ENCODE measurements at places on chromosomes 13 and 19.

DNA sequence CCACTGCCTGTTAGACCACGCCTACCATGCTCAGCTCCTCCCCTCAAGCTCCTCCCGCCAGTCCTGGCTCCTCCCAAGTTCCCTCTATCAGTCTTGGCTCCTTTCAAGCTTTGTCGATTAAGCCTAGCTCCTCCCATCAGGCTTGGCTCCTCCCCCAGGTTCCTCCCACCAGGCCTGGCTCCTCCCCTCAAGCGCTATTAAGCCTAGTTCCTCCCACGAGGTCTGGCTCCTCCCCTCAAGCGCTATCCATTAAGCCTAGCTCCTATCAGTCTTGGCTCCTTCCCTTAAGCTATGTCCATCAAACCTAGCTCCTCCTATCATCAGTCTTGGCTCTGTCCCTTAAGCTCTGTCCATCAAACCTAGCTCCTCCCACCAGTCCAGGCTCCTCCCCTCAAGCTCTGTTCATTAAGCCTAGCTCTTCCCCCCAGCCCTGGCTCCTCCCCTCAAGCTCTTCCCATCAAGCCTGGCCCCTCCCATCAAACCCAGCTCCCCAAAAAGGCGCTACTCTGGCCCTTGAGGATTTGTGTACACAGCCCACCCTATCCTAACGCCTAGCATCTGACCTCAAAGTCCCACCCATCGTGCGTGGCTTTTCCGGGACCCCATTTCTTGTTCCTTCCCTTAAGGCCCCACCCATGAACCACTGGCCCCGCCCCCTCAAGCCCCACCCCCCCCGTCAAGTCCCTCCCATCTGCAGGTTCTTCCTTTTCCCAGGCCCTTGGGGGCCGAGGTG is 10.0 kb downstream of the CAMSAP3 start:
- no peak for DNase-seq

GRCh38 chr13:83340170-83340569 is 542.1 kb downstream of the SLITRK1 start:
- no peak for DNase-seq

GRCh38 chr19:10289167-10289835 is 451 bp upstream of the ICAM5 start:
- peak; percentile 64 for DNase-seq

DNA sequence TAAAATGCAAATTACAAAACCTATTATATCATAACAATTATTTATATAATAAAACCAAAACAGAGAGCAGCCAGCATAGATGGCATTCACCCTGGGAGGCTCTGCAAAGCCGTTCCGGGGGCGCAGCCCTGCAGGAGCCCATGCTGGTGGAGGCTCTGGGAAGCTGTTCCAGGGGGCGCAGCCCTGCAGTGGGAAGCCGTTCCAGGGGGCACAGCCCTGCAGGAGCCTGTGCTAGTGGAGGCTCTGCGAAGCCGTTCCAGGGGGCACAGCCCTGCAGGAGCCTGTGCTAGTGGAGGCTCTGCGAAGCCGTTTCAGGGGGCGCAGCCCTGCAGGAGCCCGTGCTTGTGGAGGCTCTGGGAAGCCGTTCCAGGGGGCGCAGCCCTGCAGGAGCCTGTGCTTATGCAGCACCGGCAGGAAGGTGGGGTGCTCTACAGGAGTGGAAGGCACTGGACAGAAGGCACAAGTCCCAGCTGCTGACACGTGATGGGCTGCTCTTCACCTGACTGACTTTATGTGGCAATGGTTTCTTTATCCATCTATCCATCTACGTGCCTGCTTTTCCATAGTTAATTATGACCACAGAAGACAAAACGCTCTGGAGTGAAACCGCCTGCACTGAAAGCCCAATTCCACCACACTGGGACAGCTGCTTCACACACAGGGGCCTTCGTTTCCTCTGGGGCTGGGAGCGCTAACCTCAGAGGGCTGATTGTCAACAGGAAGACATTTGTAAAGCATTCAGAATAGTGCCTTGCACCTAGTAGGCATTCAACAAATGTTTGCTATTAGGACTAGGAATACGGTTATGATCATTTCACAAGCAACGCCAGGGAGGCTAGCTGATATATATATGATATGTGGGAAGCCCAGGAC is 23.7 kb downstream of the PCID2 start:
- DNase-seq, result no peak

DNA sequence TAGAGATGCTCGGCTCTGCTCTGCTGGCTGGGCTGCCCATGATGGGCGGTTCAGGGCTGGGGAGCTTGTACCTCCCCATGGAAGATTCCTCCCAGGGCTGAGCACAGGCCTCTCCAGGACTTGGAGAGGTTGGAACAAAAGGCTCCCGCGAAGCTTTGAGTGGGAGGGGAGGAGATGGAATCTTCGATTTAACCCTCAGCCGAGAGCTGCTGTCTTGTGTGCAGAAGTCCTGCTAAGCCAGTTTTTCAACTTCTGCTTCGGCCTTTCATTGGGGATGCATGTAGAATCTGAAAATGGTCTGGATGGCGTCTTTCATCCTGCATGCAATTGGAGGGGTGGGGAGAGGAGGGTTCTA is 163.3 kb downstream of the KDM4B start:
- DNase-seq, result no peak

DNA sequence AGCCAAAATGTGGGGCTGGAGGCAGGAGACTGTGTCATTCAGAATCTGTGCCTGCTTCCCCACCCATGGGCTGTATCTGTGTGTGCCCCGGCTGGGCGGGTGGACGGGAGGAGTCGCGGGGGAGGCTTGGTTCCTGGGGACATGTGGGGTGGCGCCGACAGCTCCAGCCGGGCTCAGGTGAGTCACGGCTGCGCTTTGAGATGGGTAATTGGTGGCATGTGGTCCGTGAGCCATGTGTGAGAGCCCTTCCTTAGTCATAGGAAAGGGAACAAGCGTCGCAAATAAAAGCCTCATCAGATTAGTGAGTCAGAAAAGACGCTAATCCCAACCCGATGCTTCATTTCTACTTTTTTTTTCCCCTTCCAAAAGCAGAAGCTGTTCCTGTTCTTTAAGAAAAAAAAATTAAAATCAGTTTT is 118.6 kb upstream of the ZNF536 start:
- no peak for DNase-seq

- no peak for DNase-seq
These were observed 74.5 kb upstream of the ABCC4 start for GRCh38 chr13:95375706-95376105.

GRCh38 chr13:106471957-106472543 is 63.4 kb downstream of the EFNB2 start:
- DNase-seq, result no peak

DNA sequence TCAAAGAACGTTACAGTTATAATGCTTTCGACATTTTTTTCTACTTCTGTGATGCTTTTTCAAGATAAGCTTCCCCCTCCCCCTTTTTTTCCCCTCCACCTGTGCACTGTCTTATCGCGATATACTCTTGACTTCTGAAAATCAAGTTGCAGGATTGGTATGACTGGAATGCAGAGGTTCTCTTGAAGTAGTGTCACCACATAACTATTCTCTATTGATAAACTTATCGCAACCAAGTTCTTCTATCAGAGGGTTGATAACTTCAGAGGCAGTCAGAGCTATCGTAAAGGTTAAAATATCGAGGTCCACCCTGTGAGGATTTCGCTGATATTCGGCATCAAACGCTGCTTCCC is 820 bp downstream of the EID2 start:
- no peak for DNase-seq

GRCh38 chr19:36488846-36489117 is 579 bp downstream of the ZNF566 start:
- DNase-seq, result no peak

DNA sequence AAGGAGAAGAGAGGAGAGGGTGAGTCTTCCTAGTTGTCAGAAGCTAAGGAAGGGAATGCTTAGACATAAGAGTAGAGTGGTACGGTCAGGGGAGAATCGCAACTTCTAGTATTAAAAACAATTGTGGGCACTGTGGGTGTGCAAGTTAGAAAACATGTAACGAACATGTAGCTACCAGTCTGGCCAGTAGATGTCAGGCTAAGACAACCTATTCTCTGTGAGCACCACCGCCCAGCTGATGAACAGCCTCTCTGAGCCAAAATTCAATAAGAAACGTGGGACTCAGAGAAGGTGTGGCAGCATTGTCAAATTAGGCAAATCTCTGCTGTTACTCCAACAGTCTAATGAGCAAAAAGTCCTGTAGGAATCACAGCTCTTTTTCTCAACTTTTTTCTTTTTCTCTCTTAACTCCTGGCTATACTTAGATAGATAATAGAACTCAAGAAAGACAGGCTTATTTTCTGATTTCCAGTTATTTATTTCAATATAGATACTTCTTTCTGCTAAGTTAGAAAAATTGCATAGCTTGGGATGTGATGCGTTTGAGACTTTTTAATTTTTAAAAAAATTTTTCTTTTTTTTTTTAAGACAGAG is 186.2 kb downstream of the USP12 start:
- DNase-seq, result peak; percentile 62

- no peak for DNase-seq
These were observed 8.9 kb upstream of the MYO1F start for GRCh38 chr19:8585894-8586750.

GRCh38 chr13:77372275-77372674 is 45.4 kb upstream of the MYCBP2 start:
- no peak for DNase-seq

DNA sequence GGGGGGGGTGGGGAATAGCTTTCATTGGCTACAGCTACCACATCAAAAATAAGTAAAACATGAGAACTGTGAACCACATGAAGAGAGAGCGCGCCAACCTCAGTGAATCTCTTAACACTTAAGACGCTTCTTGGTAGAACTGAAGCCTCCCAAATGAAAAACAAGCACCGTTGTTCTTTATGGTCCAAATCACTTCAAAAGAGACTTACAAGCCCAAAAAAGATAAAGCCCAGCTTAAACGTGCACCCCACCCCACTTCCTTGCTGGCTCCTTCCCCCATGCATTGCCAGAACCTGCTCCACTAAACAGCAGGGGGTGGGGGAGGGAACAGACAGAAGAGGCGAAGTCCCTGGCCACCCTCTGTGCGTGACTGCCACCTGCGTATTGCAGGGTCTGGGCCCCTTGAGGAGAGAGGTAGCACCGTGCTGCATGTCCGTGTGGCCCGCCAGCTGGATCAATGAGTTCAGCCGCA is 479.1 kb downstream of the FOXO1 start:
- DNase-seq, result peak; percentile 27

DNA sequence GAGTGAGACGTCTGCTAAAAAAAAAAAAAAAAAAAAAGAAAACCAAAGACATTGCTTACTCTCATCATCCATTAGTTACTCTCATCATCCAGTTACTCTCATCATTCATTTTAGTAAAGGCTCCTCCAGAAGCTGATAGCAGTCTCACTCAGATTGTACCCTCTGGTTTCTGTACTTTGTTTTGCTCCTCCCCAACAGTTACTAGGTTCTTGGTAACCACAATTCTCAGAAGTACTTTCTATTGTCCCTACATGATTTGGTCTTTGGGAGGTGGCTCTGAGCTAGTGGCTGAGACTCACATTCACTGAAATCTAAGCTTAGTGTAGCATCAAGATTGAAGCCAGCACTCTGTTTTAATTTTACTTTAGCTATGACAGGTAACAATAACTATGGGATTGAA is 14.3 kb downstream of the ERICH4 start:
- DNase-seq, result peak; percentile 17

DNA sequence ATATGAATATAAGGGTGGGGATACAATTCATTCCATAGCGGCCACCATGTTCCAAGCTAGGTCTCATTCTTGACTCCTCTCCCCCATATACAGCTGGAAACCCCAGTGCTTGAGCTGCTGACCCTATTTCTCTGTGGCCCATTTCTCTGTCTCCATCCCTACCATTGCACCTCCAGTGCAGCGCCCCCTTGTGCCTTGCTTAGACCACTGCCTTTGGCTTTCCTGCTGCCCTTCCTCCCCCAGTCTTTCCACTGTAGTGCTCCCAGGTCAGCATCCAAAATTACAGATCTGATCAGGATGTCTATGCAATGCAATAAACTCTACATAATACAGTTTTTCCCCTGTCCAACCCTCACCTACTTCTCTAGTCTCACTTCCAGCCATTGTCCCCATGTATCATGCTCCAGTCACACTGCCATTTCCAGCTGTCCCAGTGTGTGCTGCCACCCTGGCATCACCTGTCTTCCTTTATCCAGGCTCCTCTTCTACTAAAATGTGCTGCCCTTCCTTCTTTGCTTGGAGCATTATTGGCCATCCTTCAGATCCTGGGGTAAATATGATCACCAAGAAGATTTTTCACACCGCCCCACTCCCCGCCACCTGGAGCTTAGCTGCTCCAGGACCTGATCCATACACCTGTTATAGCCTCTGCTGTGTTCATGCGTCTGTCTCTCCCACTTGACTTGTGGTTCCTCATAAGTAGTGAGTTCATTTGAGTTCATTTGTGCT is 199.4 kb upstream of the IPO5 start:
- no peak for DNase-seq

GRCh38 chr19:46840498-46840942 is 10.1 kb downstream of the AP2S1 start:
- DNase-seq, result peak; percentile 32

All from T-helper 2 cell treated with Interferon-gamma antibody and Interleukin-4, amounts not matched to agents 5 μg/mL and 100 μg/mL, for 36 hours (primary cell).